CD4-positive, alpha-beta T cell treated with Interleukin-4 for 4 hours (primary cell): ENCODE measurements at places on chromosomes 6 and 20.

DNA sequence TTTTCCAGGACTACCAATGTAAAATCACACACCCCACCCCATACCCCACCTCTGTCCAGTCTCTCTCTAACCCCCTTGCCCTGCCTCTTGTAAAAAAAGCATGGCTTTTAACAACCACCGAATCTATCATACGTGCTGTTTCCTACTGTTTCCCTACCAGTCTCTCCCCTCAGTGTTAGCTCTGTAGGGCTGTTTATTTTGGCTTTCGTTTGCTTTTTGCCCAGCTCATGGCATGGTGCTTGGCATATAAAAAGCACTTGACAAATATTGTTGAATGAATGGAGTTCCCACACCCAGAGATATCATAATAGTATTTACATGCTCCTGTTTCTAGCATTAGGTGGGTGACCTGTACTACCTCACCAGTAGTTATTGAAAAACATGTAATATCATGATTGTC, 148.2 kb downstream of the OPRM1 start:
- no peak for DNase-seq

DNA sequence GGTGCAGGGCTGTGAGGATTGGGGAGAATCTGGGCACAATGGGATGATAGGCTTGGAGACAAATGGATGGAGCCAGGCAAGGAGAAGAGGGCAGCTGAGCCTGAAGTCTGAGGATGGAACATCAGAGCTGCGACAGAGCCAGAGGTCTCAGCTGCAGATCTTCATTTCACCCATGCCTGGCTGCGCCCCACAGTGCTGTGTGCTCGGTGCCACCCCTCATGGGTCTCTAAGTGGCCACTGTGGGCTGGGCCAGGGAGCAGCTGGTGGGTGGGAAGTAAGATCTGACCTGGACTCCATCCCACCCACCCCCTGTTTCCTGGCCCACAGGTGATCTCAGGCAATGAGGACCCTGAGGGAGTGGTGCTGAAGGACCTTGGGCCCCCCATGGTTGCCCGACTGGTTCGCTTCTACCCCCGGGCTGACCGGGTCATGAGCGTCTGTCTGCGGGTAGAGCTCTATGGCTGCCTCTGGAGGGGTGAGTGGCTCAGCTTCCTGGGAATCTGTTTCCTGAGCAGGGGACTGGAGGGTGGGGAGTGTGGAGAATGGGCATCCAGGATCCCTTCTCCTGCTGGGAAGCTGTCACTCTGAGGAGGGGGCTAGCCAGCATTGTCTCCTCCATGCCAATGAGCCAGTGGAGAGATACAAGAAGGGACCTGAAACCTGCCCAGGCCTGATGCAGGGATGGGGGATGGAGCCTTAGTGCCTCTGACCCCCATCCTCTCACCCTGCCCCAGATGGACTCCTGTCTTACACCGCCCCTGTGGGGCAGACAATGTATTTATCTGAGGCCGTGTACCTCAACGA, 6.5 kb downstream of the DDR1 start:
- DNase-seq = no peak

- DNase-seq = no peak
Observed at GRCh38 chr6:8652710-8653109, 217.4 kb upstream of the SLC35B3 start.

- DNase-seq = no peak
Observed at GRCh38 chr6:76742919-76743318, 670.5 kb upstream of the IMPG1 start.

- DNase-seq = no peak
Observed at GRCh38 chr6:3128356-3129108, 10.0 kb downstream of the BPHL start.

DNA sequence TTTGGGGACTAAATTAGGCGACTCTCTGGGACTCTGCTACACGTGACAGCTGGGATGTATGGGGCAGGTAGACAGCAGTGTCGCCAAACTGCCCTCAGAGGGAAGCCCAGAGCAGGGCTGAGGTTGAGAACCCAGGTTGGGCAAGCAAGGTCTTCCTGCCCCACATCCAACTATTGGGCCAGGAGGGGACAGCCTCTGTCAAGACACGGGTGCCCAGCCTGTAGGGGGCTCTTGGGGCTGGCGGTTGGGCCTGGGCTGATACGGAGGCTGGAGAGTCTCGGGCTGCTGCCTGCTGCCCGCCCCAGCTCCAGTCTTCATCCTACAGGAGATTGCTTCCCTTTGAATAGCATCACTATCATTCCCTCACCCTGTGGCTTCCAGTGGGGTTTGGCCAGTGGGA, 33.3 kb downstream of the CPNE5 start:
- DNase-seq = no peak
